ENCODE measurements at places on chromosomes 11 and 22.

- DNase-seq: no peak
Observed at GRCh38 chr11:93407777-93408401, 77.3 kb downstream of the DEUP1 start.

GRCh38 chr11:87092159-87092558, 54.4 kb downstream of the TMEM135 start:
- DNase-seq: no peak

GRCh38 chr11:2179516-2179915, 7.9 kb upstream of the TH start:
- DNase-seq: no peak

DNA sequence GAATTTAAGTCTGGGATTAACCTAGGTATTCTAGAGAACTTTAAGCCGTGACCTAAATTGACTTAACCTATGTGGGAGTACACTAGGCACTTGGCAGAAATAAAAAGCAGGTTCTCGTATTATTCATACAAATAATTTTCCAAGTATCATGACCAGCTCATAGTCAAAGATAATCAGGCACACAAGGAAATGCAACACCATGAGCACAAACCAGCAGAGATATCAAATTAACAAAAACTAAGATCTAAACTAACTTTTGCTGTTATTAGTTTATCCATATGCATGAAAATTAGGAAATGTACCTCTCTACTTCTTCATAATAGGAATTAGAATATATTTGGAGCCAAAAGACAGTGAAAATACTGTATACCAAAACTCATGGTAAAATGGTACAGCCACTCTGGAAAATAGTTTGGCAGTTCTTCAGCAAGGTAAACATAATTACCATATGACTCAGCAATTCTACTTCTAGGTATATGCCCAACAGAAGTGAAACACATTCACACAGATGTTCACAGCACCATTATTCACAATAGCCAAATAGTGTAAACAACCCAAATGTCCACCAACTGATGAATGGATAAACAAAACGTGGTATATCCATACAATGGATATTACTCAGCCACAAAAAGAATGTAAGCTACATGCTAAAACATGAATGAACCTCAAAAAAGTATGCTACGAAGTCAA, 154.1 kb downstream of the ENTHD1 start:
- DNase-seq: no peak

DNA sequence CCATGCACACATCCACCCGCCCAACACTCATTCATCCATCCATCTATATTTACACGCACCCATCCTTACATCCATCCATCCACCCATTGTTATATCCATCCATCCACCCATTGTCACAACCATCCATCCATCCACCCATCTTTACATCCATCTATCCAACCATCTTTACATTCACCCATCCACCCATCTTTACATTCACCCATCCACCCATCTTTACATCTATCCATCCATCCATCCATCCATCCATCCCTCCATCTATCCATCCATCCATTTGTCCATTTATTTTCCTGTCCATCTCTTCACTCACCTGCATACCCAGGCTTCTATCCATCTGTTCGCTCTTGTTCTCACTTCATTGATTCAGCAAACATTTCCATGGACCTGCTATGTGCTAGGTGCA, 49.8 kb downstream of the SGSM1 start:
- no peak for DNase-seq

DNA sequence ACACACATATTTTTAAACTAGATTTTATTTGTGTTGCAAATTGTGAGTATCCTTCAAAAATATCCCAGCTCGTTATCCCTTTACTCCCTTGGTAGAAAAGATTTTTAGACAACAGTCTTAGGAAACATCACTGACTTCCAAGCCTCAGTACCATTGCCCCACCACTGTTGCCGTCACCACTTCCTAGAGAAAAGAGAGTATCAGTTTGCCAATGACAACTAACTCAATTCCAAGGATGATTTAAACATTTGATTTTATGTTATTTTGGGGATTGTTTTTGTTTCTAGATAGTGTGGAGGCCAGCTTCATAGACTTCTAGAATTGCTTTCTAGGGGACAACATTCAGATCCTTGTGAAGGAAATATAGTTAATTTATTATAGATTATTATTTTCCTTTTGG, 274.0 kb upstream of the MPPED2 start:
- DNase-seq: no peak

DNA sequence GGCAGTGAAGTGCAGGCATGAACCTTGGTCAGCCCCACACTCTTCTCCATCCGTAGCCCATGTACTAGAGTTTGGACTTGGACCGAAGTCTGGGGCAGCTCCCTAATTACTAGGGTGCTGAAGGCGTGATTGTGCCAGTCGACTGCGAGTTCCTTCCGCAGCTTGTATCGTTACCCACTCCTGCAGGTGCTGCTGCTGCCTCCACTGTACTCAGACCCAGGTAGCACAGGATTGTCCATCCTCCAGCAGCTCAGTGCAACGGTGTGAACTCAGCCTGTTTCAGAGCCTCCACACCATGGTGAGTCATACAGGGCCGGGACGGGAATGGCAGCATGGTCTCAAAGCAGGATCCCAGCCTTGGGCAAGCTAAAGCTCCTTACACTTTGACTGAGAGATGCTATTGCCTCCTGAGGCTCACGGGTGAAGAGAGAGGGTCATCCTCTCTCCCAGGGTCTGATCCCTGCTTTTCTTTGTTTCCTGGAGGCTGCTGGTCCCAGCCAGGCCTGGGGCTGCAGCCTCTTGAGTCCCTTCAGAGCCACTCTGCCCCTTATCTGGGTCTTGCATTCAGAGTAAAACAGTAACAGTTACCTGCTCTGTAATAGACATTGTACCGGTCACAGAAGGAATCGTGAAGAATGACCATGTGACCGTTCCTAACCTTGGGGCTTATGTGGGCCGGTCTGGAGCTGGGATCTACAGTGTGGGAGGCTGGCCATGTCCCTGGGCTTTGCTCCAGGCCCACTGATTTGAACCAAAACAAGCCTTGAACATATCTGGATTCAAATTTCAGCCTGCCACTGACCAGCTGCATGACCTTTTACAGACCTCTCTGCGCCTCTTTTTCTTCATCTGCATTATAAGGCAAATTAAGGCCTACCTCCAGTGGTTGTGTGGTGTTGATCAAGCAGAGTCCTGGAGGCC, 1.7 kb downstream of the TKFC start:
- DNase-seq: no peak

GRCh38 chr22:20807315-20807752, 33.4 kb downstream of the SERPIND1 start:
- DNase-seq: no peak

DNA sequence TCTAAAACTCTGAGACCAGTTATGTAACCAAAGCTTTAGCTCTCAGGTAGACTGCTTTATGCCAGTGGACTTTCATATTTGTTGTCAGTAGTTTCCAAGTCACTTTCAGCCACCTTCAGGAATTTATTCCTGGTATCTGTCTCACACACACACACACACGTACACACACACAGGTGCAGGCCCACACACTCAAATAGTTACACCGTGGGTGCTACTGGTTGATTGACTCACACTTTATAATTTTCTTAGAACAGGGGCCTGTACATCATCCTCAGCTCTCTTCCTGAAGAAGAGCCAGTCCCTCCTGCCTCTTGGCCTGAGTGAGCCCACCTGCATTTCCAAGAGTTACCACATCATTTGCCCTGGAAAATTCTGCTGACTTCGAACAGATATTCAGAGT, 555.2 kb downstream of the SOX6 start:
- DNase-seq: no peak

All from stimulated activated CD4-positive, alpha-beta T cell treated with anti-CD3 and anti-CD28 coated beads, Interleukin-2, amount 100 ng/mL, for 4 hours (primary cell).